ENCODE measurements at places on chromosomes 7 and 10.

DNA sequence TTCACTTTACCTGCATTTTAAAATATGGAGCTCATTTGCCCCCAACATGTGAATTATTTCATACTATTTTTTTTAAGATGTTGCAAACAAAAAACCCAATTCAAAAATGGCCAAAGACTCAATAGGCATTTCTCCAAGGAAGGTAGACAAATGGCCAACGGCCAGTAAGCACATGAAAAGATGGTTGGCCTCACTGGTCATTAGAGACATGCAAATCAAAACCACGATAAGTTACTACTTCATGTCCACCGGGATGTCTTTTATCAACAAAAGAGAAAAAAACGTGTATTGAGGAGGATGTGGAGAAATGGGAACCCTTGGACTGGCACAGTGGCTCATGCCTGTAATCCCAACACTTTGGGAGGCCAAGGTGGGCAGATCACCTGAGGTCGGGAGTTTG lies 3.4 kb upstream of the CTBP2 start:
- no peak for DNase-seq

DNA sequence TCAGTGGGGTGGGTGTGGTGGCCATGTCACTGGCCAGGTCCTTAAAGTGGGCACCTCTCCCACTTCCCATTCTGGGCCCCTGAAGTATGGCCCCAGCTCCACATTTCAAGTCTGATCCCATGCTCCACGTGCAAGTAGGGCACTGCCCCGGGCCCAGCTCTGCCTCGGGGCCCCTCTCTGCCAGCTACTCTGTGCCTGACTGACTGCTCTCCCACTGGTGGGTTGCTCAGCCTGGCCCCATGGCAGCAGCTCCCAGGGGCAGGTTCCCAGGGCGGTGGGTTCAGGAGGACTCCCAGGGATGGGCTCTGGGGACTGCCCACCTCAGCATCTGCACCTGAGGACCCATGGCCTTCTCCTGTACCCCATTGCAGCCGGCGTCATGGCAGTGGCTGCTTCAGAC lies 110.2 kb upstream of the FAM180A start:
- no peak for DNase-seq

DNA sequence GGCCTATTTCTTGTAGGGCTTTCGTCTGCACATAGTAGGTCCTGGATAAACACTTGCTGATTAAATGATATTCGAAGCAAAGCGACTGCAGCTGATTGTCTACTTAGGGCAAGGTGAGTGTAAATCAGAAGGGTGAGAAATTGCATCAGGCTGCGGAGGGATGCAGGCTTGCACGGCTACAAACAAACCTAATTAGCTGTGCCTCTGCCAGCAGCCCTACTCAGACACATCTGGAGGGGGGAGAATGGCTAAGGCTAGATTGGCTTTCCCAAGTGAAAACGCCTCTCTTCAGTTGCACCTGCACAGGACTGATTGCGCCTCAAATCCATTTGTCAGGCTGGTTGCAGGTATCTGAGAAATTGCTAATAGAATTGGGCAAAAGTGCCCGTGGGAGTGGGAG lies 247.5 kb downstream of the DPP6 start:
- DNase-seq, result no peak

- DNase-seq, result no peak
These were observed 217.9 kb downstream of the SFMBT2 start for GRCh38 chr10:7192831-7193361.

- no peak for DNase-seq
These were observed 97.4 kb downstream of the FOXL3 start for GRCh38 chr7:387132-388022.

DNA sequence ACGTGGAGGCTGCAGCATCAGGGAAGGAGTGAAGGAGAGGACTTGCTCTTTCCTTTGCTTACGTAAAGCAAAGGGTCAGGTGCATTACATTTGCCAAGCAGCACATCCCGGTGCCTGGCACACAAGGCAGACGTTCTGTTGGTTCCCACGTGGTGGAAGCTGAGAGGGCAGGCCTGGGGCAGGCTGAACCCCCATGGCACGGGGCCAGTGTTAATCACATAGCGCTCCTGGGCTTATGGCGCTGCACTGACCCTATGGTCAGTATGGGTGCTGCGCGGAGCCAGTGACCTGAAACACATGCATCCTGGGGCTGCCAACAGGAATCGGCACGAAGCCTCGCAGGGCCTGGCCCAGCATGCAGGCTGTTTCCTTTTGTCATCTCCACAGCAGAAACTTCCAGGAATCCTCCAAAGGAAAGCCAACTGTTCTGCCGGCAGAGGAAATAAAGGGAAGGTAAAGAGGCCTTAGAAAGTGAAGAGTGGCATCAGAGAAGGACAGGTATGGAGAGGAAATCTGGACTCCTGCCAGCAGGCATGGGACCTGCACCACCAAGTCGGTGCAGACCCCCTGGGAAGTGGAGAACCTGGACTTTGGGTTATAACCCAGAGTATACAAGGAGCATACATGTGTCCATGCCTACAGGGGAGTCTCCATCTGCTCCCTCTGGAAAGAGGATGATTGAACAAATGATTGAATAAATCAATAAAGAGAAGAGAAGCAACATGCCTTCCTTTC lies 560.2 kb downstream of the TCERG1L start:
- no peak for DNase-seq

- no peak for DNase-seq
These were observed 68.3 kb downstream of the HIPK2 start for GRCh38 chr7:139709485-139709884.

GRCh38 chr7:122433765-122434164 lies 129.2 kb upstream of the FEZF1 start:
- DNase-seq, result no peak

GRCh38 chr7:107754642-107755041 lies 10.7 kb downstream of the CBLL1 start:
- no peak for DNase-seq

DNA sequence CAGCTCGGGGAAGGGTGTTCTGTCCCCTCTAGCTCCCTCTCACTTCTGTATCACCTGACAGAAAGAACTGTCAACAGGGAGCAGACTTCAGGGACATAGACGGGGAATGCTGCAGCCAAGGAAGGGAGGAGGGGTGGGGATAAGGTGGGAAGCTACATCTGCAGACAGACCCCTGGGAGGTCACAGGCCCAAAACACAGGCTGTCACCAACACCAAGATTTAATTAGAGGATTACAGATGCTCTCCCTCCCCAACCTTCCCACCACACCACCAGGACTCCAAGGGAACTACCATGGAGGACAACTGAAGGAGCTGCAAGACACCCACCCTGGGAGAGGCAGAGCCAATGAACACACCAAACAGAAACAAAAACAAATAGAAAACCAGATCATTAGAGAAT lies 425.2 kb upstream of the VSTM2A start:
- no peak for DNase-seq

GRCh38 chr7:138194567-138194966 lies 118.3 kb downstream of the AKR1D1 start:
- DNase-seq, result no peak

- DNase-seq, result no peak
These were observed 40.7 kb upstream of the BET1 start for GRCh38 chr7:94044806-94045205.

- DNase-seq, result no peak
These were observed 51.8 kb downstream of the RASGEF1A start for GRCh38 chr10:43214956-43215561.

DNA sequence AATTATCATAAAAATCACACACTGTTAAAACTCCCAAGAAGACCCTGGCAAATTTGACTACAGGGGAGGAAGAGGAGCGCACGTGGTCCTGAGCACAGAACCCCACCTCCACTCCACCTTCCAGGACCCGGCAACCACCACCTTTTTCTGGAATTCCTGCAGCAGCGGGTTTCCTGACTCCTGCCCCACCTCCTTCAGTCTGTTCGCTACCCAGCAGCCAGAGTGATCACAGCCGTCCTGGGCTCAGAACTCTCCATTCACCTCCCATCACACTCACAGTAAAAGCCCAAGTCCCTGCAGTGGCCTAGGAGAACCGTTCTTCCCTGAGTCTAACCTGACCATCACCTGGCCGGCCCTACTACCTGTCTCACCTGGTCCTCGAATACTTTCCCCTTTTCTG lies 107.4 kb upstream of the FAM204A start:
- no peak for DNase-seq

GRCh38 chr7:41685684-41686083 lies 17.2 kb downstream of the INHBA start:
- no peak for DNase-seq

- DNase-seq, result no peak
These were observed 972.5 kb downstream of the CNTNAP2 start for GRCh38 chr7:147089051-147089461.

GRCh38 chr10:46091080-46091827 lies 45.2 kb upstream of the MSMB start:
- DNase-seq, result no peak

DNA sequence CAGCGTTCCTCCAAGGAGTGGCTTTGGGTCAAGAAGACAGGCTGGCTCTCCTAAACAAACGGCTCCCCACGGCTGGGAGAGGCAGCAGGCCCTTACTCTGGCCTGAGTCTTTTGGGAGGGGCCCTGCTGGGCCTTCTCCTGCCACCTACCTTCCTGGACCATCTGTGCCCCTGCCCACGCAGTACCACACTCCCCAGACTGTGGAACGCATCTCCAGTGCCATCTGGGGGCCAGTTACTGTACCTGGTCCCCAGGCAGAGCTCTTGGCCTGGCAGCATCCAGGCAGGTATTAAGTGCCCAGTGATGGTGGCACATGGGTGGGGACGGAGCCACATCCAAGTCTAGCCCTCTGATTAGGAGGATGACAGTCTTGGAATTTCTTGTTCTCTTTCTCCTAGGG lies 14.4 kb downstream of the ALKBH4 start:
- DNase-seq, result no peak

DNA sequence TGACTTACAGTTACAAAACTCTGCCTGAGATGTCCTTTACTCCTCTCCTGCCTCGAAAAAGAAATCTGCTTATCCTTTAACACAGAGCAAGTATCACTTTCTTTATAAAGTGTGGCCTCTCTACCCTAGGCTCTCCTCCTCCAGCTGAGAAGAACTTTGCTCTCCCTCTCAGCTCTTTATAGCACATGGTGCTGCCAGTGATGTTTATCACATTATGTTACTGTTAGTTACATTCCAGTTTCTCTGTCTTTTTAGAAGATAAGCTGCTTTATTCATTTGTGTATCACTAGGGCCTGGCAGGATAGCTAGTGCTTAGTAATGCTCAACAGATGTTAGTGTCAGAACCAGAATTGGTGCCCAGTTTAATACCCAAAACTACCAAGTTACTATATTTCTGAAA lies 41.1 kb upstream of the TMEM229A start:
- DNase-seq, result no peak

DNA sequence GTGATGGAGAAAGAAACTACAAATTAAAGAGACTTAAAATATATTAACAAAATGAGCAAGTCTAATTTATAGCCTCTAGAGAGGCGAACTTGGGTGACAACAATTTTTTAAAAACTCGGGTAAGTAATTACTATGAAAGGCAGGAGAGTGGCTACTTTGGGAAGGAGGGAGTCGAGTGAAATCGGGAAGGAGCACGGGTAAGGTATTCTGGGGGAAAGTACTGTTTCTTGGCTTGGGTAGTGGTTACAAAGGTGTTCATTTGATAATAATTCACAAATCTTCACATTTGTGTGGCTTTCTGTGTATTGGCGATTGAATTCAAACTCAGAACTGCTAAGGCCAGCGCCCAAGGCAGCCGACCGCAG lies 32.9 kb upstream of the GRID1 start:
- DNase-seq, result no peak

DNA sequence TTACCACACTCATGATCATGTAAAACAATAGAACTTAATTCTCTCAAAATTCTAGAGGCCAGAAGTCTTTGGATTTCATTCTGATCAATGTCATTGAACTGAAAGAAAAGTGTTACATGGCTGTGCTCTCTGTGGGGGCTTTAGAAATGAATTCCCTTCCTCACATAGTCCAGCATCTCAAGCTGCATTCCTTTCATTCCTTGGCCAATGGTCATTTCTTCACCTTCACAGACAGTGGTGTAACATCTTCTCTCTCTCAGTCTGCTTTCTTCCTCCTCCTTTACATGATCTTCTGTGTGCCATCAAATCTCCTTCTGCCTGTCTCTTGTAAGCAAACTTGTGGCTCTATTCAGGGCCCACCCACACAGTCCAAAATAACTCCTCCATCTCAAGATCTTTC lies 735.3 kb downstream of the SUGCT start:
- no peak for DNase-seq

- no peak for DNase-seq
These were observed 82.2 kb downstream of the GTF2IRD1 start for GRCh38 chr7:74535951-74536356.

DNA sequence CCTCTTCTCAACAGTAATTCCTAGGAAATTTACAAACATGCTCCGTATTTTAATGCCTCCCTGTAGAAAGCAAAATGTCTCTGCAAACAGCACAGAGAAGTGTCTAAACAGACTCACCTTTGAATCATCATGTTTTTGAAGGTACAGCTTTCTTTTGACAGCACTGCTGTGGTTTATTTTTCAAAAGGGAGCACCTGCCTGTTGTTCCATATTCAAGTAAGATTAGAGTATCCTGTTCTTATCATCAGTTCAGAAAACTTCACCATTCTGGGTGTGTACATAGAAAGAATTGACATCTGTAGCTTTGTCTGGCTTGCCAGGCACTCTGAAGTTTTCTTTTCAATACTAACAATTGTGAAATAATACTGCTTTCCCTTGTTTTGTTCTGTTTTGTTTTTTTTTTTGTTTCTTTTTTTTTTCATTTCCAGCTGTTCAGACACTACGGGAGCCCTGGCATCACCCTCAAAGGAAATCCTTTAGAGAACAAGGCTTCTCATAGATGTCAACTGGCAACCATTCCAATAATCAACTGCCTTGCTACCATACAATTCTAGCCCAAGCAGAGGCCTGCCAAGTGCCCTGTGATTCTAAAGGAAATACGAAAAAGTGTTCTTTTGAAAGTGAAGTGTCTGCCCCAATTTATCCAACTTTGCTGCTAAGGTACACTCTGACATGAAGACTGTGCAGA lies 275.9 kb downstream of the PRPF18 start:
- no peak for DNase-seq

GRCh38 chr10:101297901-101298486 lies 56.0 kb upstream of the BTRC start:
- DNase-seq, result no peak

DNA sequence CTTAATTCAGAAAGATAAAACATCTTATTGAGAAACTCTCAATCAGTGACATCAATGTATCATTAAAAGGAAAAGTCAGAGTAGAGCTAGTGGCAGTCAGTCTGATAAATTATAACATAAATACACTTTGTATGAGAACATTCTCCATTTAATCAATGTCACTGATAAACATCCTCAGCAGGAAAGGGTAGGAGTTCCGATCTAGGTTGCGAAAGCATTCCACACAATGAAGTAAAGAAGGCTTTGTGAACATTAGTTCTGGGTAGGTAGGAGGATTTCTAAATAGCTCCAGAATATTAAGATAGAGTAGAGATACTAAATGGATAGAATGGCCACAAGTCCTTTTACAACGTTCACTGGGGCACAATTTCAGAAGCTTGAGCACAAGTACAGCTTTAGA lies 179.7 kb upstream of the MALRD1 start:
- no peak for DNase-seq
